T-helper 22 cell (primary cell): ENCODE measurements at places on chromosomes 7 and 10.

- no peak for DNase-seq
Observed at GRCh38 chr7:41705109-41705901, 2.4 kb upstream of the INHBA start.

- no peak for DNase-seq
Observed at GRCh38 chr10:112191791-112192190, 8.2 kb upstream of the GPAM start.

DNA sequence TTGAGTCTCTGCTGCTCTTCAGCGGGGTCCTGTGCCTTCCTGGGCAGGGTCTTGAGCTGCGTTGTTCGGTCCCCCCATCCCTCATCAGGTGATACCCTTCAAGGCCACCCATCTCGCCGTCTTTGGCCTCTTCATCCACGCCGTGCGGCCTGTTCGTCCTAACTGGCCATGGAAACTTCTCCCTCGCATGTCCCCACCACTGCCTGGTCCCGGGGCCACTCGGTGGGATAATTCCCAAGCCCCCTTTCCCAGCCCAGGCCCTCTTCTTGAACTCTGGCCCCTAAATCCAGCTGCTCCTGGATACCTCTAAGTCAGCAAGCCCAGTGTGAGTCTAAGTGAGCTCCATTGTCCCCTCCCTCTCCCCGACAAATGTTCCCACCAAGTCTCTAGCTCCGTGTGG, 74.5 kb downstream of the CAMK1D start:
- DNase-seq, result no peak

DNA sequence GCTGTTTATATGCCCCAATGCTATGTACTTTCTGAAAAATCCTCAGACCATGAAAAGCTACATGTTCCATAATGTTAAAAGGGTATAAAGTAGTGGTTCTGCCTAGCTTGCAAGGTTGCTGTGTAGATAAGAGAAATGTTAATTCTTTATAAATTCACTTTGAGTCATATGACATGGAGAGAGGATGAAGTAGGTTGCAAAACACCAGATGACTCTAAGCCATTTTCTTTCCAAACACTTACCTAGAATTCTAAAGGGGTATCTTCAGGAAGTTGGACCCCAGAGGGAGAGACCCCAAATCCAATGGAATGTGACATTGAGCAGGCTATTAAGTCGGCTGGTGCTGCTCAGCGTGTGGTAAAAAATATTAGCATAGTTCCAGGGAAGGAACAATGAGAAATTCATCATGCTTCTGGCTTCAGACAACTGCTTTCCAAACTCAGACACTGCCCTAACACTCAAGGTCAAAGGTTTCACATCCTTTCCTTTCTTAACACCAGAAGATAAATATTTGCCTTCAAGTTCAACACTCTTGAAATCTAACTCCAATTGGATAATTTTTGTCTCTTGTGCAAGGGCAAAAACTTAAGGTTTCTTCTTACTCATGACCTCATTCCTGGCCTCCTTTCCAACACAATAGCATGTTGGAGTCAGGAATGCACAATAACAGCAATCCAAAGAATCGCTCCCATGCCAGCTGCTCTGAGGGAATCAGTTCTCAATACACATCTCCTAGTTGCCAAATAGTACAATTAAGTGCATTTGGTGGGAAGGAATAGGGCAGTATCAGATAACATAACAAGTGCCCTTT, 100.7 kb upstream of the AFAP1L2 start:
- DNase-seq, result no peak

DNA sequence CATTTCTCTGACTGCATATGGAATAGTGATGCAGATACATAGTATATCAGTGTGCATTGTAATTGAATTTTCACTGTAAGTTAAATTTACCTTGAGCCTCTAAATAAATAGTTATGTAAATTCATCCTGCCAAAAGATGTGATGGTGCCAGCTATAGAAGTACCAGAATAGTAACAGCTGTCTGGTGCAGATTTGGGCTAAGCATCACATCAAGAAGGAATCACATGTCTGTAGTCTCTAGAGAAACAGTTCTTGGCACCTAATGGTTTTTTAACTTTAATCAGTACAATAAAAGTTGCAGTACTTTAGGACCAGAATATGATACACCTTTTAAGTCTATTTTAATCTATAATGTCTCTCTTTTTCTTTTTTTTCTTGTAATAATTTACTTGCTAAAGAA, 17.4 kb downstream of the PLEKHA1 start:
- DNase-seq, result no peak

- DNase-seq, result no peak
Observed at GRCh38 chr7:133859231-133859630, 267.9 kb upstream of the LRGUK start.

- DNase-seq, result no peak
Observed at GRCh38 chr10:21359202-21359601, 166.3 kb downstream of the SKIDA1 start.

- DNase-seq, result no peak
Observed at GRCh38 chr7:28723336-28723735, 234.8 kb downstream of the TRIL start.

- DNase-seq, result no peak
Observed at GRCh38 chr7:69743436-69743835, 145.2 kb downstream of the AUTS2 start.

DNA sequence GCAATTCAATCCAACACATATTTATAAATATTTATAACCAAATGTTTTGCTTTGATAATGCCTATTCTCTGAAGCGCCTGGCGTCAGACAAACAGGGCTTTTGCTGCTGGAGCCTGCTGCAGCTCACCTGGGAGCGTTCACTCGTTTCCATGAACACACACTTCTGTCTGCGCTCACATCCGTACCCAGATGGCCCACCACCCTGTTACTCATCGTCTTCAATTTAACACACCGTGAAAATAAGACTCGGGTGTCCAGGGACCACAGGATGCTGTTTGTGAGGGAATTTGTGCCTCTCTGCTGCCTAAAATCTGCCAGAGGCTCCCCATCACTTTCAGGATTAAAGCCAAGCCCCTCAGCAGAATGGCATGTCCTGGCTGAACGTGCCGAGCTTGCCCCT, 74.1 kb downstream of the SLIT1 start:
- no peak for DNase-seq

- no peak for DNase-seq
Observed at GRCh38 chr7:124460056-124460450, 305.5 kb downstream of the GPR37 start.

GRCh38 chr7:157502701-157503111, 165.9 kb downstream of the DNAJB6 start:
- DNase-seq, result peak; percentile 71

DNA sequence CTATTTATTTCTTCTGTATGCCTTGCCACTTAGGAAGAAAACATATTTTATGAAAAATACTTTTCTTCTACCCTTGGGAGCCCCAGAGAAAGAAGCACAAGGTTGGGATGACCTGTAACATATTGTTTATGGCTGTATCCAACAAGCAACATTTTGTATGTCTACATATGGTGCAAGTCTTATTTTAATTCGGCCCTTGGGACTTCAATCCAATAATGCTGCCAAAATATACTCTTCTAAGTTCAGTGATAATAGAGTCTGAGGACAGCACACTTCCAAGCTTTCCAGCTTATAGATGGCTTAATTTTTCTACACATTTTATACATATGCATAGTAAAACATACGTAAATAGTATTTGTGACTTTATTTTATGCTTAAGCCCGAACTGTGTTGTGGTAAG, 318.5 kb upstream of the SEMA3A start:
- DNase-seq, result no peak

- no peak for DNase-seq
Observed at GRCh38 chr7:2800931-2801688, 43.0 kb downstream of the GNA12 start.

GRCh38 chr7:92763636-92764423, 72.5 kb downstream of the CDK6 start:
- no peak for DNase-seq

GRCh38 chr10:123993534-123994416, 99.6 kb downstream of the CHST15 start:
- DNase-seq, result no peak

GRCh38 chr7:22156205-22156604, 200.7 kb downstream of the RAPGEF5 start:
- DNase-seq, result no peak

DNA sequence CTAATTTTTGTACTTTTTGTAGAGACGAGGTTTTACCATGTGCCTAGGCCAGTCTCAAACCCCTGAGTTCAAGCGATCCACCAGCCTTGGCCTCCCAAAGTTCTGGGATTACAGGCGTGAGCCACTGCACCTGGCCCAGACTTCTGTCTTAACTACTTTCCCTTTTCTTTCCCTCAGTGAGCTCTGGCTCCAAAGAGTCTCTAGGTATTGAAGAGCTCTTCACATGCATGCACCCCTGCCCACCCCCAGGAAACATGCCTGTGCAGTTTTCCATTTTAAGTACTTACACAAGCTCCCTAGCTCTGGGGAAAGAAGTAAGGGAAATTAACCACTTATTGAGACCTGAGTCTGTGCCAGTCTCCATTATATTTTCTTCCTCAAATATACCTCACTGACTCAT, 2.0 kb downstream of the MYOZ1 start:
- no peak for DNase-seq

DNA sequence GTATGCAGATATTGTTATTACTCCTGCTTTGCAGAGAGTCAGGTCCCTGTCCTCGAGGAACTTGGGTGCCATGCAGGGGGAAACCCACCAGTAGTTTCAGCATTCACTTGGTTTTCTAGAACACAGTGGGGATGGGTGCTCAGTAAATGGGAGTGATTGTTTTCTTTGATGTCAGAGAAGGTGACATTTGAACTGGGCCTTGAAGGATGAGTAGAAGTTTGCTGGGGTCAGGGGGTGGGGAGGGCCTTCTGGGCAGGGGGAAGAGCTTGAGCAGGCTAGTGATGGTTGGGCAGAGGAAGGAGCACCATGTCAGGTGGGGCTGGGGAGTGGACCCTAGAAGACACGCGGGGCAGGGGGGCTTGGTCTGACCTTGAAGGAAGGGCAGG, 5.9 kb downstream of the ADAMTS14 start:
- no peak for DNase-seq

DNA sequence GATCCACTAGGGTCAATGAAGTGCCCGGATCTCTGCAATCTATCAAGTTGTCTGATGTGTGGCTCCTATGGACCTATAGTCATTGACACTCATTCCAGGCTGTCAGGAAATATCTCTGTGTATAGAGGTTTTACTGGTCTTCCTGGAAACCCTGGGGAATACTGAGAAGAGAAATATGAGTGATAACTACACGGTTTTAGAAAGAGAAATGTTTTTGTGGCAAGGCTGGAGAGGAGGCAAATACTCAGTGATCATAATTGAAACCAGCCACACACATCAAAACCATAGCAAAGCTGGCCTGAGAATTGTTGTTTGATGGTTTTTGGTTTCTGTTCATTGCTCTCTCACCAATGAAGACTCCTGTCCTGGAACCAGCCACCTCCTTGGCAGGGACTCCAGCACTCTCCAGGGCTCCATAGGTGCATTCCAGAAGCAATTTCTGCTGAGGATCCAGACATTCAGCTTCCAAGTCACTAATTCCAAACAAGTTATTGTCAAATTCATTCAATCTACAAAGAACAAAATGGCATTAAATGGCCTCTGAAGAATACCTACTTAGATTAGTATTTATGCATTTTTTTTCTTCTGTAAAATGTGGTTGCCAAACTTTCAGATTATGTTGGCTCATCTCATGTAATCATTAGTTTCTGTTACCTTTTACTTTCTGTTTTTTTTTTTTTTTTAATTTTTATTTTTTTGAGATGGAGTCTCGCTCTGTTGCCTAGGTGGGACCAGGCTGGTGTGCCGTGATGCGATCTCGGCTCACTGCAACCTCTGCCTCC, 108.6 kb upstream of the ABI1 start:
- no peak for DNase-seq

- DNase-seq, result no peak
Observed at GRCh38 chr10:90193240-90193985, 492.0 kb downstream of the KIF20B start.

DNA sequence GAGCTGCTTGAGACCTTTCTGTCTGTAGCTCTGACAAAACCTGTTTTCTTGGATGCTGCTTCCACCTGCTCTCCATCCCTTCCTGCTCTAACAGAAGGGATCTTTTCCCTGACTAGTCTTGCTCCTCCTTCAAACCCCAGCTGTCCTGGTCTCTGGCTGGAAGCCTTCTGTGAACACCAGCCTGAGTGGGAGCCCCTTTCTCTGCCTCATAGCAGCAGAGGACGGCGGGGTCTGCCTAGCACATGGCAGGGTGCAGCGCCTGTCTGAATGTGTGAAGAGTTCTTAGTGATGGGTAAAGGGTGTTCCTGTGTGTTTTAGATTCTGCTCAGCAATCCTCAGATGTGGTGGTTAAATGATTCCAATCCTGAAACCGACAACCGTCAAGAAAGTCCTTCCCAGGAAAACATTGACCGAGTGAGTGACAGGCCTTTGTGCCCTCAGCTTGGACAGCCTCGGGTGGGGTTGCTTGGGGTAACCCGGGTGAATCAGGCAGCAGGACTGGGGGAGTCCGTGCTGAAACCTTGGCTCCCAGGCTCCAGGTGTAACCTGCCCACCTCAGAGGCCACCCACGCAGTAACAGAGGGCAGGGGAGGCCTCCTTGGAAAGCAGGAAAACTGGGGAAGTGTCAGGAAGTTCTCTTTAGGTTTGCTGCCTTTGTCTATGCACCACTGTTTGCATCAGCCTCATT, 34.1 kb downstream of the NUB1 start:
- DNase-seq, result no peak

- DNase-seq, result no peak
Observed at GRCh38 chr7:22550514-22551030, 50.6 kb upstream of the STEAP1B start.

- no peak for DNase-seq
Observed at GRCh38 chr7:28708033-28708951, 249.8 kb downstream of the TRIL start.

DNA sequence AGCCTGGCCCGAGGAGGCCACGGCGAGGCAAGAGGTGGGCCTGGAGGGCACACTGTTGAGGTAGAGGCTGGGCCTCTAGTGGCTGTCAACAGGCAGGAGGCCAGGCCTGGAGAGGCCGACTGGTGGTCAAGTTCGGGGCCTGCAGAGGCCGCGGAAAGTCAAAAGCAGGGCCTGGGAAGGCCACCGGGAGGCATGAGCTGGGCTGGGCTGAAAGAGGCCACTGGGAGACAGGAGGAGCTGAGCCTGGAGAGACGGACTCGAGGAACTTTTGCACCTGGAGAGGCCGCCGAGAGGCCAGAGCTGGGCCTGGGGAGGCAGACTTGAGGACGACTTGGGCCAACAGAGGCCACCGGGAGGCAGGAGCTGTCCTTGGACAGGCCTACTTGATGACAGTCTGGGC, 321.2 kb downstream of the ZNF479 start:
- no peak for DNase-seq

DNA sequence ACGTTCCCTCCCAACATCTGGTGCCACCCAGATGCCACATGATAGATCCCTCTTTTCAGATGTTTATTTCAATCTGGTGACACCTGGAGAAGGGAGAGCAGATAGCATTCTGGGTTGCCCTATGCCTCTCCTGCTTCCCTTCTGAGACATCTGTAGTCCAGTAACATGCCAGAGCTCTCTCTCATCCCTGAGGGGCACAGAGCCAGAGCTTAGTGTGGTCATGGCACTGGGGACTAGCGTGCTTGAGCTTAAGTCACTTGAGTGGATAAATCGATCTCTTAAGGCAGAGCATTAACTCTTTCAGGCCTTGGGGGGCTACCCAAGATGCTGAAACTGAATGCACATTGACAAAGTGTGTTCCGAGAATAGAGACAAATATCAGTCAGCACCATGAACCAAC, 47.9 kb downstream of the WNT2 start:
- no peak for DNase-seq

- DNase-seq, result no peak
Observed at GRCh38 chr7:4631380-4632179, 50.5 kb upstream of the FOXK1 start.
